Neural progenitor cell (in vitro differentiated cells): ENCODE measurements at places on chromosomes 12 and 14.

DNA sequence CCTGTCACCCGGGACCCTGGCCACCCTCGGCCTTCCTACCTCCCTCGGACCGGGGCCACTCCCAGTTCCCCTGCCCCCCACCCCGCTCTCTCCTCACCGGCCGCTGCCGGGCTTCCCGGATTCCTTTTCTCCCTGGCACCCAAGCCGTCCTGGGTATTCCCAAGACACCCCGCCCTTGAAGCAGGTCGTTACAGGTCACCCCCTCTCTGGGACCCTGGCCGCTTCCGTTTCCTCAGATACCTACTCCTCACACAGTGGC lies 493 bp downstream of the NUMB start:
- no peak for DNase-seq

GRCh38 chr12:93507165-93507564 lies 39.9 kb downstream of the MRPL42 start:
- no peak for DNase-seq

DNA sequence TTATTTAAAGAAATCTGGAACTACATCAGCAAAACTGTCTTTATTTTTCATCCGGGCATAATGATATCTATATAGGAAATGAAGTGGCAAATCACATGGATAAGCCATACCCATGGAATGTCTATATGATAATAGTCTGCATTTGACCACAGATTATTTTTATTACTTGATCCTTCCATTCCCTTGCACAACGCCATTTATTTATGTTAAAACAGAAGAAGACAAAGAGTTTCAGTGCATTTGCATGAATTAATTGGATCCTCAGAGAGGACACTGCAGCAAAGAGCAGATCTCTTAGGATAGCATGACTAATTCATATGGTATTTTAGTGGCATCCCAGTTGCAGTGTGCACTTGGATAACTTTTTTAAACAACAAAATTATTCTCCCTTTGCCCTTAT lies 345.0 kb downstream of the CCDC91 start:
- no peak for DNase-seq

GRCh38 chr12:67526129-67526528 lies 122.4 kb upstream of the DYRK2 start:
- no peak for DNase-seq

DNA sequence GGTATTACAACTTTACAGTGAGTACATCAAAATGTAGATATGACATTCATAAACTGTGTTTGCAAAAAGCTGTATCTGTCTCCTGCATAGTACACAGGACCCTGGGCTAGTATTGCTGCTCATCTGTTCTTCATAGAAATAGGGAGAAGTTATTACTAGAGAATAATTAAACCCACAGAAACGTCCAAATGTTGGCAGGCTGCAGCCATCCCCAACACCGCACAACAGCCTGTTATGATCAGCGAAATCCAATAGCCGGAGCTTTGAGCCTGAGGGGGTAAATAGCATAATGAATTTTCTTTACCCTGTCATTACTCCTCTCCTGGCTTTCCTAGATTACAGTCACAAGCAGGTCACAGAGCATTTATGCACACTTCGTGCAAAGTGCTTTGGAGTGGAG lies 178.0 kb downstream of the DACT1 start:
- no peak for DNase-seq
